NCI-H524 treated with DMSO at 0.1 percent for 48 hours (cell line): ENCODE measurements at places on chromosomes 6 and 20.

DNA sequence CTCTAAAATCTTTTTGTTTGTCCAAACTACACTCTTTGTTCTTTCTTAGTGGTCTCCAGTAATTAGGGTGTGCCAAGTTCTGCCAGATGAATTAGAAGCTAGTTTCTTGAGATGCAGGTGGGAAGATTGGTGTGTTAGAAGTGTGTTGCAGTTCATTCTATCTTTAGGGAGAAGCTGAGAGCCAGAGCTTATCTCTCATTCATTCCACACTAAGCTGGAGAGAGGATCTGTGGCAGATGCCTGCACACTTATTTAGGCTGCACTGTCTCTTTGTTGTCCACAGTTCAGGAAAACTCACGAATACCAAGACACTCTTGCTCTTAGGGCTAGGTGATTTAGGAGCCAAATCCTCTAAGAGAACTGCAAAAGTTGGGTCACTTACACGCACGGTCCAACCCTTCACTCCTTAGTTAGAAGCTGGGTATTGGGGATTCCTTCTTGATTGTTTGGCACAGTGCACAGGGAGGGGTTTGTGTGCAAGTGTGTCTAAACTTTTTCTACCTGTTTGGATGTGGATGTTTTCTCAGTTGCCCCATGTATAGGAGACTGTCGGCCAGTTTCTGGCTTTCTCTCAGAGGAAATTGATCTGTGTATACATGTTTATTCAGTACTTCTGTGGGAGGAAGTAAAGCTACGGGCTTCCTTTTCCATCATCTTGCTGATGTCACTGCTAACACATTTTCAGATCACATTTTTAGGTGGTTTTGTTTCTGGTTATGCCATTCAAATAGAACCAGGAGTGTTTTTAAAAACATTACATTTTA is 49.5 kb downstream of the SMAP1 start:
- DNase-seq: no peak

- no peak for DNase-seq
Measured at GRCh38 chr20:59994697-59995122, 36.5 kb downstream of the CDH26 start.

GRCh38 chr6:114108119-114109002 is 137.4 kb upstream of the HDAC2 start:
- no peak for DNase-seq

DNA sequence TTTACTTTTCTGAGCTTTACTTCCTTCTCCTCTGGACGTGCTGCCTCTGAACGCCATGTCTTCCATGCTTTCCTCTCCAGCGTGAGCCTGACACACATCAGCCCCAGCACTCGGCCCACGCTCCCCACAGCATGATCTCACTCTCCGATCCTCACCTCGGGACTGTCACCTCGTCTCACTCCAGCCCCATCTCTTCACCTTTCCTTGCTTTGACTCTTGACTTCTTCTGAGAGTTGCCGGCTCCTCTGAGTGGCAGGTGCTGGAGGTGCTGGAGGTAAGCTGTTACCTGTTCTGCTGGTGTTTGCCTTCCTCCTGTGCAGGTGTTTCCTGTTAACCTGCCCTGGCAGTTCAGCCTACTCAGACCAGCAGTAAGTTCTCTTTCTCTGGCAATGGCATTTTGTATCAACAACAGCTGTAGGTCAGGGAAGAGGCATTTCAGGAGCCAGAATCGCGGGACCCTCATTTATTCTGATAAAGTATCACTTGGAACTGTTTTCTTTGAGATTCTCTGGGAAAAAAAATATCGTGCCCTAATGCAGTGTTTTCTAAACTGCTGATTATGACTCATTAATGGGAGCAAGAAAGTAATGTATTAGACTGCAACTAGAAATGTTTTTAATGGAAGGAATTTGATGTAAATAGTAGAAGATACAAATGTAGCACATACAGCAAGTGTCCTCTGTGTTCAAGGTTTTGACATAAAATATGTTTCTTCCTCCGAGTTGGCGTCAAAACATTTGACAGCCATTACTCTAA is 106.5 kb downstream of the ARID1B start:
- no peak for DNase-seq

DNA sequence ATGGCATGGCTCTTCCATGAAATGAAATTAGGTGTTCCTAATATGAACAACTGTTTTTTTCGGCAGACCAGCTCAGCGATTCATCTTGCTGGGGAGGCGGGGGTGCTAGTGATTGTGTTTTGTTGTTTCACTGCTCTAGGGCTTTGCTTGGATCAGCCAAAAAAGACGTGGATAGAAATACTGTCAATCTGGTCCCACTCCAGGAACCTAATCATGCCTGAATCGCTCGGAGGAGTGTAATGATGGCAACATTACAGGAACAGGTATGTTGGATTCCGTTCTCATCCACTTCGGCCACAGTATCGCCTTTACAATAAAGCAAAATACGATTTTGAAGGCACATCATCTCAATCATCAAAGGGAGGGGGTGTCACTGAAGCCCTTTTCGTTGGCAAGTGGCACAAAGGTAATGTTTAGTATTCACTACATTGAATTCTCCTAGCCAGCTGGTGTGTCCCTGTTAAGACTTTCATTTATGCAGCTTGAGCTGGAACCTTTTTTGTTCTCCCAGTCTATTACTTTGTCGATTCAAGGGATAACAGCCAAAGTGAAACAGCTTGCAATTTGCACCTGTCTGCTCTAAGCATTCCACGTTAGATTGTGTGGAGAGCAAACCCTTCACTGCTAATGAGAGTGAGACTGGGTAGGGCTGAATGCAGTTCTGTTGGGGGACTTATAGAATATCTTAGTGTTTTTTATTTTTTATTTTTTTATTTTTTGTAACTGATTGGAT is 477.7 kb downstream of the TFAP2A start:
- DNase-seq: no peak

DNA sequence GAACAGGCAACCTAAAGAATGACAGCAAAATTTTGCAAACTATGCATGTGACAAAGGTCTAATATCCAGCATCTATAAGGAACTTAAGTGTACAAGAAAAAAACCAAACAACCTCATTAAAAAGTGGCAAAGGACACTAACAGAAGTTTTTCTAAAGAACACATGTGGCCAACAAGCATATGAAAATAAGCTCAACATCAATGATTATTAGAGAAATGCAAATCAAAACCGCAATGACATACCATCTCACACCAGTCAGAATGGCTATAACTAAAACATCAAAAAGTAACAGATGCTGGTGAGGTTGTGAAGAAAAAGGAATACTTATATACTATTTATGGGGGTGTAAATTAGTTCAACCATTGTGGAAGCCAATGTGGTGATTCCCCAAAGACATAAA is 5.5 kb downstream of the RFPL4B start:
- no peak for DNase-seq

DNA sequence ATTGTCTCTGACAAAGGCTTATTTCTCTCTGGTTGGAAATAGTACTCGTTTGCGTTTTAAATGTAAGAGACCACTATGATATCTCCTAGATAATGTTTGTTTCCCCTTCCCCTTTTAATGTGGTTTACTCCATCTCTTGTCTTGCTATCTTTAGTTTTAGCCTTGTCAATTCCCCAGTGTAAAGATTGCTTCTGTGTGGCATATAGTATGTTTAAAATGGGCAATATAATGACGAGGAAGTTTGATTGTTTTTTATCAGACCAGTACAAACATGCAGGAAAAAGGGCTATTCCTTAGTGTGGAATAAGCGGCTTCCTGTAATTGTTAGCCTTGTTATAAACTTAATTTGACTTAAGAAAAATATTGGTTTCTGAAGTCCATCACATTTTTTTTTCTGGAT is 3.1 kb downstream of the QKI start:
- DNase-seq: no peak

DNA sequence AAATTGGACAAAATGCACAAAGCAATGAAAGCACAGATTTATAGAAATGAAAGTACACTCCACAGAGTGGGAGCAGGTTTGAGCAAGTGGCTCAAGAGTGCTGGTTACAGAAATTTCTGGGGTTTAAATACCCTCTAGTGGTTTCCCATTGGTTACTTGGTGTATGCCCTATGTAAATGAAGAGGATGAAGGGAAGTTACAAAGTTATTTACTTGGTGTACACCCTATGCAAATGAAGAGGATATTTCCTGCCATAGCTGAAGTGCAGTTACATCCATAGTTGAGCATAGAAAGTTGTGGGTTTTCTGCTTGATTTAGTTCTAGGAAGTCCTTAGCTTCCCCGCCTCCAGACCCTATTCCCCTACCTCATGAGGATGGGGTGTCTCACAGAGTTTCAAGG is 22.7 kb downstream of the BCAS1 start:
- no peak for DNase-seq

GRCh38 chr20:20211274-20211987 is 156.5 kb upstream of the INSM1 start:
- DNase-seq: no peak
